Stimulated activated CD4-positive, alpha-beta T cell treated with anti-CD3 and anti-CD28 coated beads, Interleukin-12 subunit alpha, Interleukin-12 subunit beta, amount 100 ng/mL, for 24 hours (primary cell): ENCODE measurements at places on chromosomes 3 and 15.

DNA sequence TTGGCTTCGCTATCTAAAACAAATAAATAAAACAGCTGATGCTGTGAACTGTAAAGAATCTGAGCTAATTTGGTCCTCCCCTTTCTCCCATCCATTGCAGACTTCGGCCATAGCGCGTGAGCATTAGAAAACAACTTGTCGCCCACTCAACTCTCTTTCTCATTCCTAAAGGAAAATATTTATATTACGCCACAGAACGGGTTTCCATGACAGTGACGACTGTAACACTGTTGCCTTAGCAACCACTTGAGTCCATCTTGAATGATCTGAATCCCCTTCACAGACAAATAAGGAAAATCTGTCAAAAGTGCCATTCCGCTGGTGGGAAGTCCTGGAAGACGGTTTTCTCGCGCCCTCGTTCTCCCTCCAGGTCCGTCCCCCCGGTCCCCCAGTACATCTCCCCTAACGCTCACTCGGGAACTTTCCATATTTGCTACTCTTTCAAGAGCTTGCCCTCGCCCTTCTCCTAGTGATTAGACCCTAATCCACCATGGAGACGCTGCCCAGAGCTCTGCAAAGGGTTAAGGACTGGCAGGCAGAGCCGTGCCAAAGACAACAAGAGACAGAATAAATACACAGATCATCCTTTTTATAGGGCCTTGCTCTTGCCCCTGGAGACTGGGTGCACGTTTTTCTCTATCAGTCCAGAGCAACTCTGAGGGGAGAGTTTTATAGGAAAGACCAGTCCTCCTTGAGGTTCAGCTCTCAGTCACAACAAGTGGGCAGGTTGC is 50.5 kb downstream of the CRYGS start:
- DNase-seq = no peak

- DNase-seq = no peak
These were observed 366.8 kb upstream of the UMPS start for GRCh38 chr3:124363476-124363875.

DNA sequence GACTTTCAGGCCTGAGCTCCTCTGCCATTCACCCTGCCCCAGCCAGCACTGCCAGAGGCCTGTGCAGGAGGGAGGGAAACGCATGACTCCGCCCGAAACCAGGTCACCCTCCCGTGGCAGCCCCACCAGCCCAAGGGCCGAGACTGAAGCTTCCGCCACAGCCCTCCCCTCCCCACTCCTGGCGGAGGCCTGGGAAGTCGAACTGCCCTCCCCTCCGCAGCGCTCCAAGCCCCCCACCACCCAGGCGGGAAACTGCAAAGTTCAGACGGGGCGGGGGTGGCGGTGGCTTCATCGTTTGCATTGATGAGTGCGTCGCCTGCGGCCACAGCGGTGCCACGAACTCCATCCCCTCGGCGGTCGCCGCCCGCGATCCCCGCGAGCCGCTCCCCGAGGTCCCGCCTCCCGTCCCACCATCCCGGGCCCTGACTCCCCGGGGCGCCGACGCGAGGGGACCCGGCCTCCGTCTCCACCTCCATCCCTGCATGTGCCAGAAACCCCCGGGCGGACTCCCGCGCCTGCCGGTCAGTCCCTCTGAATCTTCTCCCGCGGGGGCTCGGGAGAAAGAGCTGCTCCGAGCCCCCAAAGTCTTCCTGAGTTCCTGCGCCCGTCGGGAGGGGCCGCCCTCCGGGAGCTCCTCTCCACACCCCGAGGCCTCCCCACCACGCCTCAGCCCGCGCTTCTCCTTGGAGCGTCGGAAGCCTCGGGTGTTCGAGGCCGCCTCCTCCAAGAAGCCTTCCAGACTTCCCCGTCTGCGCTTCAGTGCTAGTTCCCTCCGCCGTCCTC is 698 bp downstream of the MELTF start:
- no peak for DNase-seq

DNA sequence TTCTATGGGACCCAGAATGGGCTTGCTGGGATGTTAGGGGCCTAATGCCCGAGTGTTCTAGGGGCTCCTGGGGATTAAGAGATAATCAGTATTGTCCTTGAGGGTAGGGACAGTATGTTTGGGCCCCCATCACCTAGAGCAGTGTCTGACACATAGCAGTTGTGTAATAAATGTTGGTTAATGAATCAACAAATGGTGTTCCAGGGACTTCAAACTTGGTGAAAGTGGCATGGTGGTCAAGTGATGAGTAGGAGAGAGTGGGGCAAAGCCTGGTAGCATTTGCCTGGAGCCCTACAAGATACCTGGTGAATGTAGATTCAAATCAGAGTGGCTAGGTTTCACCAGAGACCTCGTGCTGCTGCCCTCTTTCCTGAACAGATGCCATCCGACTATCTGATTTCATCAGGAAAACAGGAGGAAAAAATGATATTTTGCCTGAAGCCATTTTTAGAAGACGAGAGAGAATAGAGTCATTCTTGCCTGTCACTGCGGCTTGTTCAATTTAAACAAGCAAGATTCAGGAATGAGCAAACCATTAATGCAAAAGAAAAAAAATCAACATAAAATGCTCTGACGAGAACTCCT is 117.3 kb downstream of the RPL22L1 start:
- no peak for DNase-seq

GRCh38 chr3:34957677-34958076 is 681.6 kb upstream of the ARPP21 start:
- no peak for DNase-seq

DNA sequence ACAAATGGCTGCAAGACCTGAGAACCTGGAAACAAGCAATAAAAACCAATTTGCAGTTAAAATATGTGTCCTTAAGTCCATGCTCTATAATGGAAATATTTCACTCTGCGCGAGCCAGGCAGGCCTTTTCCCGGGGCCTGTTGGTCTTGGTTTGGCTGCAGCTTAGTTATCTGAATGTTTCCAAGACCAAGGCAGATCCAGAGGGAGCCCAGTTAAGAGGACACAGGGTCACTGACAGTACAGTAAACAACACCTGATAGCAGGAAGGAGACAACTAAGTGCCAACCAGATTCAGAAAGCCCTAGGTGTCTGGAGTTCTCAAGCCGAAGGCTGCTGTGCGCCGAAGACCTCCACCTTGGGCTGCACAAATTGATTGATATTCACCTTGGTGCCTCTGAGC is 32.8 kb downstream of the THSD4 start:
- DNase-seq = no peak

- DNase-seq = no peak
These were observed 318.9 kb downstream of the BCHE start for GRCh38 chr3:165518346-165518745.

DNA sequence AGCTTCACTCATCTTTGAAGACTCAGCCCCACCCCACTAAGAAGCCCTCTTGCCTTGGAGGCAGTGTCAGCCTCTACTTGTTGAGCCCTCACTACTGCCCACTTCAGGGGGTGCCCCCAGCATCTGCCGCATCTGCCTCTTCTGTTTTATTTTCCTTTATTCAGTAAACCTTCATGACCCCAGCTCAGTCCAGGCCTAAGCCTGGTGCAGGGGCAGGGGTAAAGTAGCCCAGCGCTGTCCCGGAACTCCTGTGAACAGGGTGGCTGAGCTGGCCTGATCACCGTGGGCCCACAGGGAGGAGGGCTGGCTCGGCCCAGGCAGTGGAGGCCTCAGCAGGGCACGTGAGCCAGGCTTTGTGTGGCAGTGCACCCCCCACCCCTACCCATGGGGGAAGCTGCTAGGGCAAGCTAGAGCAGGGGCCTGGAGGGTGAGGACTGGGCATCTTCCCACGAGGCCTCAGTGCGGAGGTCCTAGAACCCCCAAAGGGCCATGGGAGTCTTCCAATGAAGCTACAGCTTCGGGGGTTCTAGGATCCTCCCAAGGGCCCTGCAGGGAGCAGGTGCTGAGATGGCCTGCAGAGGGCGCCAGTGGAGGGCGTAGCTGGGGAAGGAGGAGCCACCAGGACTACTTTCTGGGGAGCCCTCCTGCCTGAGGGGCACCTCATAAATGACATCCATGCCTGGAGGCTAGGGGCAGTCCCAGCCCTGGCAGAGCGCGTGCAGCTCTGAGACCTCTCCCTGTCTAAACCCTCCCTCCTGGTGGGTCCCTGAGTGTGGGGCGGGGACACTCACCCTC is 36.0 kb downstream of the TSPAN3 start:
- DNase-seq = peak; percentile 40

GRCh38 chr15:31452595-31453557 is 126.2 kb downstream of the KLF13 start:
- no peak for DNase-seq

GRCh38 chr3:130960139-130960795 is 66.4 kb downstream of the ASTE1 start:
- DNase-seq = no peak

DNA sequence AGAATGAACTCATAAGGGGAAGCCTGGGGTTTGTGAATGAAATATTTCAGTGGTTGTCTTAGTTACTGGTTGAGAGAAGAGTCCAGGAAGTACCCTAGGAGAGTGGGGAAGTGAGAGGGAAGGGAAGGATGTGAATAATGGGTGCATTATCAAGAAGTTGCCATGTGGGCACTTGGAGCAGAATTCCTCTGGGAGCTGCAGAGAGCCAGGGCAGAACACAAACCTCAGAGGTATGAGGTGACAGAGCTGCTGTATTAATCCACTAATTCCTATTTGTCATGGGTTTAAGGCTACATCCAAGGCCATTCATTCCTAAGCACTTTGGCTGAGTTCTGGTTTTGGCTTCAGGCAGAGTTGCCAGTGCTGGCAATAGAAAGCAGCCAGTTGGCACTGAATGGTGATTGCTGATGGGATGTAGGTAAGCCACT is 29.0 kb downstream of the NDUFB4 start:
- no peak for DNase-seq

DNA sequence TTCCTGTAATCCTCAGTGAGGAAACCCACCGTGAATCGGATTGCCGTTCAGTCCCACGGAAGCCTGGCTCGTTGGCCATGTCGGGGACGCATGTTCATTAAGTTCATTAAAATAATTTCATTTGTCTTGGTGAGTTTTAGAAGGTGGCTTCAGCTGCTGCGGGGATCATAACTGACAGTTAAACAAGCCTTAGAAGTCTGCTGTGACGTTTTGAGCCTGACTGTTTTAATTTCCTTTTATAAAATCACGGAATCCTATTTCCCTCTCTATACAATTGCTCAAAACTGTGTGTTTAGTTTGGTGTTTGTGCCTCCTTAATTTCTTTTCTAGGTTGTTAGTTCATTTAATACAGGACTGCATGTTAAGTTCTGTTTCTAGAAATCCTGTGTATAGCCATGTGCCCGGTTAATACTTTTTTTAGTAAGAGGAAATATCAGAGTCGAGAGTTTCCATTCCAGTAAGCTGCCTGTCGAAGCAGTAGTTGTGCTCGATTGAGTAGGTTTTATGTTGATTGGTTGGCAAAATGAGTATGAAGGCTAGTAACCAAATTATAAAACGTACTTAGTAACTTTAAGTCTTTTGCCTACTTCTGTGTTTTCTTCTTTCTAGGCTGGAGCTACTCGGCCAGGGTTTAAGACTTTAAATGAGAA is 705 bp downstream of the NIPA2 start:
- no peak for DNase-seq

- DNase-seq = no peak
These were observed 42.0 kb downstream of the SST start for GRCh38 chr3:187628169-187628568.

DNA sequence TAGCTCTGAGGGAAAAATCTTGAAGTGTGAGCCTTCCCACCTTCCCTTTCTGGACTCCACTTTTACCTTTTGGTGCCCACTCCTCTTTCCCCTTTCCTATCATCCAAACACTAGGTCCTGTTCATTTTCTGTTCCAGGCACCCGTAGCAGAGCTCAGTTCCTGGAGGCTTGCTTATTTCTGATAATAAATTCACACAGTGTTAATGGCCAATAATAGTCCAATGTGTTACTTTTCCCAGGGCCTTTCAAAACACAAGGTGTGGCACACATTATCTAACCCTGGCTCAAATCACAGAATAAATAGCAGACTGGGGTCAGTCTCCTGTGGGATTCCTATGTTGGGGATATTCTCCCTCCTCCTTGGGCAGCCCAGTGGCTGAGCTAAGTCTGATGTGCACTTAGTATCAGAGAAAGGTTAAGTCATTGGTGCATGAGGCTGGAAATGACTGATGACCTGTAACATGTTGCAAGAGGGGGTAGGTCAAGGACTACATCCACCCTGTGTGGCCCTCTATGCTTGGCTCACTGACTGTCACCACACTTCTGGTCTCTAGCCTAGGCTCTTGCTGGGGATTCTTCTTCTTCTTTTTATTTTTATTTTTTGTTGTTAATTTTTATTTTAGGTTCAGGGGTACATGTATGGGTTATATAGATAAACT is 43.7 kb upstream of the ROPN1 start:
- no peak for DNase-seq

DNA sequence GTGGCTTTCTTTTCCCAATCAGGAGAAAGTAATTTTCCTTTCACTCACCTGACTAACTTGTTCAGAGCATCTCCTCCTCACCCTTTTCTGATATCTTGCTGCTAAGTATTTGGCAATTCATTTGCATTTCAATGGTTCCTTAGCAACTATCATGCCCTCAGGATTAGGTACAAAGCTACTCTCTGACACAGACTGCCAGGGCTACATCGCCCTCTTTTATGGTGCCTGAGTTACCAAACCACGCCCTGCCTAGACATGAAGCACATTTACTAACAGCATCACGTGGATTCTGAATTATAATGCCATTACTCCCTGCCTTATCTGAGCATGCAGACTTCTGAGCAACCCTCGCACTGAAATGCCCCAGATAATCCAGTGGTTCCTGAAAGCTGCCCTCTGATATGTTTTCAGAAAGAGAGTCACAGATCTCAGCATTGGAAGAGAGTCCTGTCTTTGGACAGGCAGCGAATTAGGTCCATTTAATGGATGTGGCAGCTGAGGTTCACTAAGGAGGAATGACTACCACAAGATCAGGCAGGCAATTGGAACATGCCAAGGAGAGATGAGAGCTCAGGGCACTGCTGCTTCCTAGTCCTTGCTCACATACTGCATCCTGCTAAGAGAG is 14.5 kb downstream of the EPHB1 start:
- DNase-seq = no peak

DNA sequence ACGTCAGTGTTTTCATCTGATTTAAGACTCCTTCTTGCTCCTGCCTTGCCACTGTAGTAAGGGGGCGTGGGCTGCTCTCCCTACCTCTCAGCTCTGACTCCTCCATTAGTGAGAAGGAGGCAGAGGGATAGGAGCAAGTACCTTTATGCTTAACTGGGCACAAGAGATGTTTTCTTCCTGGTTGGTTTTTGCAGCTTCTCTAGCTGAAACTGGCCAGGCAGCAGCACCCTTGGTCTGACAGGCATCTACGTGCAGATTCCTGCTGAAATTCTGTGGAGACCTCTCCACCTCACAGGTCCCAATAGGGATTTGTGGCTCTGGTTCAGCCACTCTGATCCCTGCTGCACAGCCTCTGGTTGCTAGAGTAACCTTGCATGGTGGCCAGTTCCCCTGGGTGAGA is 132.5 kb downstream of the CACNA1D start:
- DNase-seq = no peak

DNA sequence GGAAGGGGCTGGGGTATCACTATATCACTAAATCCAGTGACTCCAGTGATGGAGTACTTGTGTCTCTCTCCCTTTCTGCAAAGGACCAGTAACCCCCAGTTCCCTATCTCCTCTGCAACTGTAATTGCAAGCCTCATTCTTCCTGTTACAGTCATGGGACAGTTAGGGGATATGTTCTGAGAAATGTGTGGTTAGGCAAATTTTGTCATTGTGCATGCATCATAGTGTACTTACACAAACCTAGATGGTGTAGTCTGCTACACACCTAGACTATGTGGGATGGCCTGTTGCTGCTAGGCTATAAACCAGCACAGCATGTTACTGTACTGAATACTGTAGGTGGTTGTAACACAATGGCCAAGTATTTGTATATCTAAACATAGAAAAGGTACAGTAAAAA is 2.2 kb downstream of the VPS8 start:
- DNase-seq = no peak

GRCh38 chr3:141431411-141432378 is 55.1 kb upstream of the RASA2 start:
- no peak for DNase-seq
